Fibroblast of the aortic adventitia (primary cell): ENCODE measurements at places on chromosomes 11 and 22. TPM values are rescaled to one million over a fixed set of nuclear protein-coding genes. Genes with fewer than 3 reads are reported as not detected.
A peak's percentile ranks its signal among the peaks of the same experiment; 100 is the strongest.

The OR8G1 gene
- not detected in 2 replicates for total RNA-seq

- no peak for DNase-seq
Observed at GRCh38 chr11:26743622-26744021, 21.8 kb upstream of the SLC5A12 start.

DNA sequence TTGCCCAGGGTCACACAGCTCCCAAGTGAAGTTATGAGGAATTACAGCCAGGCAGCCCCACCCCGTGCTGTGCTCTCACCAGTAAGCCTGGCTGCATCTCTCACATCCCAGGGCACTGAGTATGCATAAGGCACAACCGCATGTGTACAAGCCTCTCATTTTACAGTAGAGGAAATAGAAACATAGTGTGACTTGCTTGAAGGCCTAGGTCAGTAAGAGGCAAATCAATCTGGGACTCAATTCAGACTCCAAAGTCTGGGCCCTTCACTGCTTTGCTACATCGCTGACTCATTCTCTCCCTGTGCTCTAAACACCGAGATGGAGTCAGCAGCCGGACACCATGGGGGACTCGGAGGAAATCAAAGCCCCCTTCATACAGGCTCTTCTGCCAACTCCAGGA is 7.9 kb downstream of the ABTB2 start:
- DNase-seq: peak; percentile 26

The WT1 gene
- total RNA-seq: 0.27 and 46.6 TPM in 2 replicates

The MRPL49 gene
- total RNA-seq: 24.2 and 34.7 TPM in 2 replicates

The LMO1 gene
- total RNA-seq: not detected in 2 replicates

GRCh38 chr11:57777969-57778317 is 16.3 kb downstream of the CTNND1 start:
- DNase-seq: no peak

The MS4A4A gene
- total RNA-seq: not detected in 2 replicates

The MOGAT2 gene
- total RNA-seq: not detected in 2 replicates

DNA sequence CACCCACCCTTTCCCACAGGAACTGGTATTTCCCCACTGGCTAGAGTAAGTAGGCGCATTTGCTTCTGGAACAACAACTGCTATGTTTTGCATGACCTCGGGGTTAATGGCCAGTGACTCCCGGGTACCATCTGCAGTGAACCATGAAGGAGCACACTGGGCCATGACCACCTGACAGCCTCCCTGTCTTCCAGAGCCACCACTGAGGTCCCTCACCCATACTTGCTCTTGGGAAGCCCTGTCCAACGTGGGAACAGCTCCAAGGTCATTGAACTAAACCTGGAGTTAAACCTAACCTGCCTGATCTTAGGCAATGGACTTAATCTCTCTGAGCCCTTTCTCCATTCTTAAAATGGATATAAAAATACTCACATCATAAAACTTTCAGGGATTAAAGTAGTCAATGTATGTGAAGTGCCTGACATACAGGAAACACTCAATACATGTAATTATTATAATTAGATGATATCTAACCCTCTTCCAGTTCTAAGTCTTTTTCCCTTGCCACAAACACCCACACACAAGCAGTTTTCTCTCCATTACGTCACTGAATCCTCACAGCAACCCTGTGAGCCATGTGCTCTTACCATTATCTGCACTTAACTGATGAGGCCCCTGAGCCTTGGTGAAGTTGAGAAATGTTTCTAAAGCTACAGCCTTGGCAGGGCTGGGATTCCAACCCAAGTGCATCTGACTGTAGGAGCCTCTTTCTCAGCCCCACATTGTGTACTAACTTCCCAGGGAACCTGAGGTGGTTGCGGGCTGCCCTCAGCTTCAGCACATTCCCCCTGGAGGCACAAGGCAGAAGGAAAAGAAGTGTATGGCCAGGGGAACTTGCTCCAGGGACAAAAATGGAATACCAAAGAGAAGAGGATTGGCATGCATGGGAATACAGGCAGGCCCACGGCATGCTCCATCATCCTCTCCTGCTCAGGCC is 74.5 kb upstream of the NCAM1 start:
- peak; percentile 28 for DNase-seq

DNA sequence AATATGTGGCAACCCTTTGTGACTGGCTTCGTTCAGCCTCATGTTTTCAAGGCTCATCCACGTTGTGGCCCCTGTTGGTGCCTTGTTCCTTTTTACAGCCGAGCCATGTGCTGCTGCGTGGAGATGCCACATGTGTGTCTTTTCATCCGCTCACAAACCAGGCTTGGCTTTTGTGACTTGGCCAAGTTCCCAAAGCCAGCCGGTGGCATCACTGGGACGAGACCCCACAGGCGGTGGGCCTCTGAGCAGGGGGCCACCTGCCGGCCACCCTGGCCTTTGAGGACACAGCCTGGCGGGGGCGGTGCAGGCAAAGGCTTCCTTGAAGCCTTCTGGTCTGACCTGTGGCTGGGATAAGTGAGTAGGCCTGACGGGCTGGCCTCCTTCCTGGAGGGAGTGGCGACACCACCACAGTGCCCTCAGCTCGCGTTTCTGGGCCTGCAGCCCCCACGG is 10.5 kb downstream of the GRK2 start:
- peak; percentile 34 for DNase-seq

- no peak for DNase-seq
Observed at GRCh38 chr11:93025558-93026255, 56.3 kb downstream of the MTNR1B start.

The C1QTNF4 gene
- total RNA-seq: not detected in 2 replicates

- DNase-seq: no peak
Observed at GRCh38 chr11:96204721-96205459, 138.1 kb downstream of the MAML2 start.

DNA sequence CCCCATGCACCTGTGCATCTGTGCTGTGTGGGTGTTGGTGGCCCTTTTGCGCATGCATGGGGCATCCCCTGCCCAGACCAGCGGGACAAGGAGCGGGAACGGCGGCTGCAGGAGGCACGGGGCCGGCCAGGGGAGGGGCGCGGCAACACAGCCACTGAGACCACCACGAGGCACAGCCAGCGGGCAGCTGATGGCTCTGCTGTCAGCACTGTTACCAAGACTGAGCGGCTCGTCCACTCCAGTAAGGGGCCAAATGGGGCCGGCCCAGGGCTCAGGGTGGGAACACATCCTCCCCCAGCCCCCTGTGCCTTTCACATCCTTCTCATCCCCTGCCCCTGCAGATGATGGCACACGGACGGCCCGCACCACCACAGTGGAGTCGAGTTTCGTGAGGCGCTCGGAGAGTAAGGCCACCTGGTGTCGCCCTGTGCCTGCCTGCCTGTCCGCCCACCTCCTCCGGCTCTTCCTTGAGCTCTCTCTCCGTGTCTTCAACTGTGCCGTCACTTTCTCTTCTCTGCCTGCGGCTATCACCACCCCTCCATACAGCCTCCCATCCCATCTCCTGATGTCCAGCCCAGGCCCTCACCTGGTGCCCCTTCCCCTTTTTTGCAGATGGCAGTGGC is 10.6 kb downstream of the SELENOM start:
- no peak for DNase-seq

The MACROD1 gene
- 7.6 and 14.5 TPM in 2 replicates for total RNA-seq

DNA sequence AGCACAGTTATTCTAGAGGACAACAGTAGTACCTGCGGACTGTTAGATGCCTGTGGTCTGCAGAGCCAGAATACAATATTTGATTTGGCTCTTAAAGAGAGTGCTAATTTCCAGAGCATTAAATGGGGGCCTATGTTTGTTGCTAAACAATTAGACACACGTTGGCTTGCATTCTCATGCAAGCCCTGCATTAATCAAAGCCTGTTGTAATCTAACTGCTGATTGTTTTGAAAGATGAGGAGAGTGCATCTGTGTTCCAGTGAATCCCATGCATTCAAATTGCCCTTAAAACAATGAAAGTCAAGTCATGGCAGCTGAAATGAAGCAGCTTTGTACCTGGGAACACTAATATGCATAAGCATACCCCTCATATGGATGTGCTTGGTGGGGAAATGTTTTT is 419.4 kb downstream of the DYNC2H1 start:
- DNase-seq: no peak

- DNase-seq: no peak
Observed at GRCh38 chr22:19343470-19343869, 52.0 kb upstream of the CLTCL1 start.

The UBQLNL gene
- 0.36 and 0.41 TPM in 2 replicates for total RNA-seq

The TRPM5 gene
- total RNA-seq: not detected in 2 replicates

The ACRV1 gene
- total RNA-seq: not detected in 2 replicates

The ACP2 gene
- 8.4 and 24.9 TPM in 2 replicates for total RNA-seq

DNA sequence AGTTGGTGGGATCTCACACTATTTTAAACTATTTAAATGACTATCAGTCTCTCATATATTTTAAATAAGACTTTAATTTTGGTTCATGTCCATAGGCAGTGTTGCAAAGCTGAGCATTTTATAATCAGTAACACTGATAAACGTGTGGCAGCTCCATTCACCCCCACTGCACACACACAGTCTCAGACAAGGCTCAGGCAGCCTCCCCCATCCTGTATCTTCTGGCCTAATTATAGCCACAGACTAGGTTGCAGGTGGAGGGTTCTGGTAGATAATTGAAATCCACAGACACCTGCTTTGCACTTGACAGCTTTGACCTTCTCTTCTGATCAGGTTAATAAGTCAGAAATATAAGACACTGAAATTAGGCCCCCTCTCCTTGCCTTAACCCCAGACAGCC is 118.5 kb upstream of the LDLRAD3 start:
- DNase-seq: no peak

The OR8D1 gene
- not detected in 2 replicates for total RNA-seq
